ENCODE measurements at places on chromosomes 1 and 21.

- DNase-seq, result peak; percentile 89
These were observed 104.2 kb upstream of the GADD45A start for GRCh38 chr1:67580691-67581403.

GRCh38 chr1:115771094-115771846 lies 2.8 kb upstream of the CASQ2 start:
- DNase-seq, result peak; percentile 85

DNA sequence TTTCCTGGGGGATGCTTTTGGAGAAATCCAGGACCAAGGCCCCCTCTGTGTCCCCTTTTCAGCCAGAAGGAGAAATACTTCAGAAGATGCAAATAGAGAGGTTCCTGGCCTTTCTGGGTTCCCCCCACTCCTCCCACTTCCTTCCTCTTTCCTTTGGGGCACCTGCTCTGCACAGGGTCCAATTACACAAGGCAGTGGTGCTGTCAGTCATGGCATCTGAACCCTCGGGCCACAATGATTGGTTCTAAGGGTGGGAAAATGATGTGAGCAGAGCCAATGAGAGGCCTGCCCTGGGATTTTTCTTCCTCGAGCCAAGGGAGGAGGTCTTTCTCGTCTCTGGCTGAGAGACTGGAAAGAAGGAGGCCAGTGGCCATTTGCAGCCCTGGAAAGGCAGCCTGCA lies 282.2 kb downstream of the NPHP4 start:
- no peak for DNase-seq

GRCh38 chr1:60984062-60984799 lies 98.1 kb upstream of the NFIA start:
- DNase-seq, result no peak

DNA sequence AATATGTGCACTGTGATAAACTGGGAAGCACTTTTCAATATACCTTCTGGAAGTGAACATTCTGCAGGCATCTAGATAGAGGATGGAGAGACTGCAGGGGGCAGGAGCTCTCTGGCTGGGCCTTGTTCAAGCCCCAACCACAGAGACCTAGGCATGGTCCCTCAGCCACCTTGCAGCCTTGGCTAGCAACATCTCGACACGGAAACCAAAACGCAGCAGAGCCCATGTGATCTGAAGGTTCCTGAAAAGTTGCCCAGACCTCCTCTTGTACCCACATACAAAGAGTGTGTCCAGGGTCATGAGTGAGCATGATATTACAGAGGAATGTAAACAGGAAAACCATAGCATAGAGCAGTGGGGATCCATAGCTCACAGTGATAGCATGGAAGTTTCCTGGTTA lies 33.1 kb upstream of the SAMD11 start:
- no peak for DNase-seq

Measured in foreskin keratinocyte (primary cell).